ENCODE measurements at places on chromosomes 6 and 20.

DNA sequence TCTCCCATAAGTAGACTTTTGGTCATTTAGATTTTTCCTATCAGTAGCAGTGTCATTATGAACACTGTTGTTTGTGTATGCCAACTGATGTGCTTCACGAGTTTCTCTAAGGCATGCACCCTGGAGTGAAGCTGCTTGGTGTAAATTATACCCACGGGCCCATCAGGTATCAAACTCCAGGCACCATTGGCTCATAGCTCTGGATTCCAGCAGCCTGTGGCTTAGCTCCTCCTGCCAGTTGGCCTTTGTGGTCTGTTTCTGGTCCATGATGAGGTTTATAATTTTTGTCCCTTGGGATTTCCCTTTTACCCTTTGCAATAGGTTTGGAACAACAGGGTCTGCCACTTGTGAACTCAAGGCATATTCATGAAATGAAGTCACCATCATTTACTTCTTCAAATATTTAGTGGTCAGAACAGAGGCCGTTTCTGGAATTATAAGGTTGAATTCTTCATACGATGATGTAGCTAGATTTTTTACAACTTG, 350.5 kb downstream of the PRL start:
- DNase-seq: no peak

DNA sequence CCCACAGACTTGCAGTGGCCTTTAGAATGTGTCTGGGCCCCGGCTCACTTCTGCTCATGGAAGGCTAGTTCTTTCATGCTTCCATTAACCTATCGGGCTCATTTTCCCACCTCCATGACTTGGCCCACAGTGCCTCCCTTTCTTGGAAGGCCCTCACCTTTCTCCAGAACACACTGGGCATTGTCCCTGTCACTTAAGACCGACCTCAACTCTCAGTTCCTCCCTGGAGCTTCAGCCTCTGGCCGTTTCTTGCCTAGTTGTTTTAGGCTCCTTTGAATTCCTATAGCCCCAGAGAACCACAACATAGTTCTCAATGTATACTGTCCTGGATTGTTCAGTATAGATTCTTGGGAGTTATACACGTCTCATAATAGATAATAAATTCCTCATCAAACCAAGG, 19.3 kb upstream of the TNFAIP3 start:
- no peak for DNase-seq

- no peak for DNase-seq
Measured at GRCh38 chr6:35893246-35893645, 27.7 kb downstream of the SRPK1 start.

DNA sequence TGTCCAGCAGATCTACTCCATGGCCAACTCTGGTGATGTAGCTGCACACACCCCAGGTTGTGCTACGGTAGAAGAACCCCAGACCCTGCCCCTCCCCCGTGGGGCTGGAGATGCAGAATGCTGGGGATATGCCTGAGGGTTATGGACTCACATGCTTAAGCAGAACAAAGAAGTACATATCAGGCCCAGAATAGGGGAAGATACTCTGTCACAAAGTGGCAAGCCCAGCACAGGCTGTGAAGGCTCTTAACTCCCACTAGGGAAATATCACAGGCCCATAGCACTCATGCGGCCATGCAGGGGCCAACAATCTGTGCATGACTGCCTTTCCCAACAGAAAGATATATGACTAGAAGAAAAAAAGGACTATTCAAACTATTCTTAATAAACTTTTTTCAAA, 234.9 kb downstream of the KCNQ5 start:
- no peak for DNase-seq

DNA sequence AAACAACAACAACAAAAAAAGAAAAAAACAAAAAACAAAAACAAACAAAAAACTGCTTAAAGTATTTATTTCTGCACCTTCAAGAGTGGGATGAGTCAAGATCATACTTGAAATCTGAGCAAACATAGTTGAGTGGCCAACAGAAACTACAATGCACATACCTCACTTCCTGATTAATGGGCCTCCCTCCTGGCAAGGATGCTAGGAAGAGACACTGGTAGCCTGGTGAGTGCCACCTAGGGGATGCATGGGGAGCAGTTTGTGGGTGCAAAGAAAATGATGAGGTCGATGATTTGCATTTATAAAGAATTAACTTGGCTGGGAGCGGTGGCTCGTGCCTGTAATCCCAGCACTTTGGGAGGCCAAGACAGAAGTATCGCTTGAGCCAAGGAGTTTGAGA, 808.1 kb downstream of the MAFB start:
- no peak for DNase-seq
